ENCODE measurements at places on chromosomes 11 and 22.
A peak's percentile ranks its signal among the peaks of the same experiment; 100 is the strongest.

- peak; percentile 44 for DNase-seq
Observed at GRCh38 chr11:64448599-64449380, 89.8 kb downstream of the RPS6KA4 start.

GRCh38 chr11:94549146-94549545, 5.4 kb downstream of the FUT4 start:
- no peak for DNase-seq

- DNase-seq = no peak
Observed at GRCh38 chr11:3906166-3906565, 50.7 kb downstream of the STIM1 start.

- DNase-seq = no peak
Observed at GRCh38 chr11:64153812-64154211, 12.1 kb downstream of the MACROD1 start.

- no peak for DNase-seq
Observed at GRCh38 chr22:45069925-45070324, 60.1 kb upstream of the PHF21B start.

- DNase-seq = no peak
Observed at GRCh38 chr11:76823481-76824028, 37.2 kb upstream of the ACER3 start.

- no peak for DNase-seq
Observed at GRCh38 chr22:36409056-36409455, 21.3 kb upstream of the MYH9 start.

DNA sequence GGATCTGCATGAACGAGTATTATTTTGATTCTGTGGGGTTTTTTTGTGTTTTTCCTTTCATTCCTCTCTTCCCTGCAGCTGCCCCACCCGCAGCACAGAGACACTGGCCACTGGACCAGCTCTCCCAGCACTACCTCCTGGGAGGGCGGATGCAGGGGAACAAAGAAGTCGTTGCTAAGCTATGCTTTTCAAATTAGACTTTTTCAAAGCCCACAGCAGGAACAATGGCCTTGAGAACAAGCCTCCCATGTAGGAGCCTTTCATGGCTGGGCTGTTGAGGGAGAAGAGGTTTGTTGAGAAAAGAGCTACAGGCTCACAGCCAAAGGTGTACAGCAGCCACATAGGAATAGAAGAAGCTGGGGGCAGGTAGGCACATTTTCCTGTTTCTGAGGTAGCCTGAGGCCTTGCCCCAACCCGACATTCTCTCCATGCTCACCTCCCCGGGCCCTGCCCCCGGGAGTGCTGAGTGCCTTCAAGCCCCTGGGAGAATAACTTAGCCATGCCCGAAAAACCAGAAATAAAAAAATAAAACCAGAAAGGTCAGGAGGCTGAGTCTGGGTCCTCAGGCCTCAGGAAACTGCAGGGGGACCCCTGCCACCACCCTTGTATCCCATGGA, 20.5 kb upstream of the SYT12 start:
- no peak for DNase-seq

GRCh38 chr11:76613901-76614300, 56.6 kb downstream of the LRRC32 start:
- DNase-seq = no peak

GRCh38 chr11:1333860-1334259, 24.4 kb upstream of the TOLLIP start:
- DNase-seq = no peak

DNA sequence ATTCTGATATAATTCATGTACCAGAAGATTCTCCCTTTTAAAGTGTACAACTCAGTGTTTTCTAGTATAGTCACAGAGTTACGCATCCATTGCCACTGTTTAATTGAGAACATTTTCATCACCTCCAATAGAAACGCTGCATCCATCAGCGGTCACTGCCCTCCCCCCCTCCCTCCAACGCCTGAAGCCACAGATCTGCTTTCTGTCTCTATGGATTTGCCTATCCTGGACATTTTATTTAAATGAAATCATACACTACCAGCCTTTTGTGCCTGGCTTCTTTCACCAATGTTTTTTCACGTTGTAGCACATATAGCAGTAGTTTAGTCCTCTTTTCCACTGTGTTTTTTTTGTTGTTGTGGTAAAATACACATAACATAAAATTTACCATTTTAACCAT, 22.8 kb downstream of the TCP11L1 start:
- no peak for DNase-seq

GRCh38 chr22:46792061-46792796, 29.8 kb downstream of the TBC1D22A start:
- no peak for DNase-seq

GRCh38 chr11:271319-271715, 6.9 kb upstream of the NLRP6 start:
- DNase-seq = no peak

- DNase-seq = no peak
Observed at GRCh38 chr11:108093128-108093904, 28.1 kb upstream of the ACAT1 start.

DNA sequence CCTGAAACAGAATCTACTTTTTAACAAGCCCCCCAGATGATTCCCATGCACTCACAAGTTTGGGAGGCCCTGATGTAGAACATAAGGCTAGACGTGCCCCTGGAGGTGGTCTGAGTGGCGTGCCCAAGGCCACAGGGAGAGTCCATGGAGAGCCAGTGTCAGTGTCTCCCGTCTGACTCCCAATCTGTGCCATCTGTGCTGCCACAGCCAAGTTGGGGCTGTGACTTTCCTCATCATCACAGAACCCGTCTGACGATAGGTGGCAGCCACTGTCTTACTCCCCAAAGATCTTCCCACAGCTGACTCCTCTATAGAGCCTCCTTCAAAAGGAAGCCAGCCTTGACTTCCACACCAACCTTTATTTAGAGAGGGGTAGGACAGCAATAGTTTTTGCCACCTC, 470.5 kb downstream of the SOX6 start:
- DNase-seq = no peak

DNA sequence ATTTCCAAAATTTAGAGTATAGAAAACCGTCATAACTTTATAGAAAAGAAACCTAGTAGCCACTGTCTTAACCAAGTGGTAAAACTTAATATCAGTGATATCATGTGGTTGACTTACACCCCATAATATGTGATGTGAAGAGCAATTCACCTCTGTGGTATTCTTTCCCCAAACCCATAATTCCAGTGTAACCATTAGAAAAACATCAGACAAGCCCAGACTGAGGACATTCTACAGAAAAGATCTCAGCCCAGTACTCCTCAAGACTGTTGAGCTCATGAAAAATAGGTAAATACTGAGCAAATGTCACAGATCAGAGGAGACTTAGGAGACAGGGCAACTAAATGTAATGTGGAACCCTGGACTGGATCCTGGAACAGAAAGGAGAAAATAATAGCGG, 134.6 kb downstream of the PGR start:
- DNase-seq = no peak

GRCh38 chr22:48832592-48832991, 995.1 kb downstream of the BRD1 start:
- no peak for DNase-seq

- DNase-seq = no peak
Observed at GRCh38 chr11:88521799-88522201, 184.3 kb upstream of the CTSC start.

- no peak for DNase-seq
Observed at GRCh38 chr22:46220921-46221320, 29.2 kb downstream of the CDPF1 start.
